ENCODE measurements at places on chromosomes 3 and 15. TPM values are rescaled to one million over a fixed set of nuclear protein-coding genes. Genes with fewer than 3 reads are reported as not detected.

DNA sequence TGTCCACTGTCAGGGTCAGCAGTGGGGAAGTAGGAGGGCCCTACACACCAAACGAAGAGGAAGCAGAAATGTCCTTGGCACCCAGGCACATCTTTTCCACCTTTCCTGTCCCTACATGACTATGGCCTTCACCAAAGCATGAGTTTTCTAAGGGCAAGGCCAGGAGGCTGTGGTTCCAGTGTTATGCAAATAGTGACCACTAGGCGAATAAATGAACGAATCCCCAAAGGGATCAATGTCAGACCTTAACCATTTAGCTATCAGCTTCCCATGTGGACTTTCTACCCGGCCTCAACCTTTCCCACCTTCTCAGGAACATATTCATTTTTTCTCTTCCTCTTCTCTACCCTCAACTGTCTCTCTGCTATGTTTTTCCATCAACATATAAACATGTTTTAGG lies 63.1 kb downstream of the NTRK3 start:
- no peak for DNase-seq
- no peaks in the 10 kb centered on the region for H3K36me3 ChIP-seq
- no peak overlapping the region for H3K27ac ChIP-seq
- peaks cover 57% of the 10 kb centered on the region for H3K27me3 ChIP-seq

The CEP19 gene
- 1.5 TPM for total RNA-seq

DNA sequence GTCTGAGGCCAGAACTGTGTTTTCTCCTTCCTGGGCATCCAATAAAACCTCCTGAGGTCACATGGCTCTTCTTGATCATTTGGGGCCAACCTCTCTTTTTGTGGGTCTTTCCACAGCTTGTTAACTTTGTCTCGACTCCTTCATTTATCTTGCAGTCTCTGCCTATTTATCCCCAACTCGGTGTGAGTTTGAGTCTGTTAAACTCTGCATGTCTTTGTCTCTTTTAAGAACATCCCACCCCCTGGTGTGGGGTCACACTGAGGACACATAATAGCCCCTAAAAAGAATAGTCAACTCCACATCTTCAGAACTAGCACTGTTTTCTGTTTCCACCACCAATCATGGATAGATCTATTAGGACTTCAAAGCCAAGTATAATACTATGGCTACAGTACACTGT lies 187.2 kb downstream of the TLE3 start:
- H3K27me3 ChIP-seq = peaks cover 70% of the 10 kb centered on the region
- H3K4me3 ChIP-seq = no peak overlapping the region
- DNase-seq = no peak
- no peaks in the 10 kb centered on the region for H3K4me1 ChIP-seq
- H3K36me3 ChIP-seq = no peaks in the 10 kb centered on the region

GRCh38 chr15:60912984-60913697 lies 316.0 kb downstream of the RORA start:
- H3K4me1 ChIP-seq = peaks cover 35% of the 10 kb centered on the region
- H3K27me3 ChIP-seq = no peaks in the 10 kb centered on the region
- no peaks in the 10 kb centered on the region for H3K36me3 ChIP-seq
- no peak overlapping the region for H3K4me3 ChIP-seq

The ROBO2 gene
- 0.19 TPM for total RNA-seq

DNA sequence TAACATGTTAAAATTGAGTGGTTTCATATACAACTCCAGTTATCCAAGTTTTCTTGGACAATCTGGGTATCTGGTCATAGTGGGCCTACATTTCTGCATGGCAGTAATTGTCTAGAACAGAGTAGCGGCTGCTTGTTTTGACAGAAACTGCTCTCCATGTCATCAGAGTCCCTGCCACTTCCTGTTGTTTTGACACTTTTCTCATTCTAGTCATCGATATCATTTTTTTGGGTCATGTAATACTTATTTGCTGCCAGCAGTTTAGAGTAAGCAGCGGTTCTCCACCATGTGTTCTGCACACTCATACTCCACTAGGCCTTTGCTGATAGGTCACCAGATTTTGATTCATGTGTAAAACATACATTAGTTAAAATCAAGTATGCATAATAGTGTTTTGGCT lies 81.5 kb downstream of the SLC25A26 start:
- peaks cover 16% of the 10 kb centered on the region for H3K4me1 ChIP-seq
- no peak for DNase-seq
- no peaks in the 10 kb centered on the region for H3K36me3 ChIP-seq
- H3K27me3 ChIP-seq = no peaks in the 10 kb centered on the region
- H3K27ac ChIP-seq = peak overlapping the region; percentile 1
- H3K4me3 ChIP-seq = no peak overlapping the region

- H3K27ac ChIP-seq = peak overlapping the region; percentile 49
- peaks cover 10% of the 10 kb centered on the region for H3K27me3 ChIP-seq
- no peak for DNase-seq
These were observed 89.4 kb upstream of the HES1 start for GRCh38 chr3:194046531-194046930.

DNA sequence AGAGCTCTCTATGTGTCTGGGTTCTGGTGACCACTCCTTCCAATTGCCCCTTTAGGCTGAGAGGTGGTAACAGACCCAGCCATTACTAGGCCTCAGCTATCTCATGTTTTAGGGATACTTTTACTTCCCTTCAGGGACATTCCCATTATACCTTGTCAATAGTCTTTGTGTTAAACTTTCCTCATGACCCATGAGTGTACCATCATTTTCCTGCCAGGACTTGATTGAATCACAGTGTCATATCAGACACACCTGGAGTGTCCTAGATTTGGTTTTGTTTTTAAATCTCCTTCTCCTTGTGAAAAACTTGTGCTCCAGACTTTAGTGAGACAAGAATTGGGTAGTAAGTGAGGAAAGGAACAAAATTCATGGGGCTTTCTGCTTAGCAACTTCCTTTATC lies 136.6 kb downstream of the KCNAB1 start:
- no peaks in the 10 kb centered on the region for H3K36me3 ChIP-seq
- H3K4me3 ChIP-seq = no peak overlapping the region
- H3K4me1 ChIP-seq = no peaks in the 10 kb centered on the region
- H3K27me3 ChIP-seq = no peaks in the 10 kb centered on the region
- no peak for DNase-seq

DNA sequence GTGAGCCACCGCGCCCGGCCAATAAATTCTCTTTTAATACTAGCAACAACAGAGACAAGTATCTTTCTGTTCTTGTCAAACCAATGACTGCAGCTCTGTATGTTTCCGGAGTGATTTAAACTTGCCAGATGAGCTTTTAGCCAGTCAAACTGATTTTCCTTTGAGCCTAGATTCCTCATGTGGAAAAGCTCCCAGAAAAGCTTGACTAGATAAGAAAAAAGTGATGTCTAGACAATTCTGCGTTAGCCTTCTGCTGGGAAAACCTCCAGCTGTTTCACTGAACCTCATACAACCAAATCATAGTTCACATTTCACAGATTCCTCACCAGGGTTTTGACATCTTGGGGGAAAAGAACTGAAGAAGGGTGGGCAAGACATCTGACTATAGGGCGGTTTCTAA lies 78.6 kb downstream of the MAGI1 start:
- no peaks in the 10 kb centered on the region for H3K27me3 ChIP-seq
- H3K4me3 ChIP-seq = no peak overlapping the region
- H3K27ac ChIP-seq = peak overlapping the region; percentile 9
- H3K4me1 ChIP-seq = peaks cover 60% of the 10 kb centered on the region
- H3K36me3 ChIP-seq = no peaks in the 10 kb centered on the region

The TUSC7 gene
- total RNA-seq = not detected

GRCh38 chr3:8662594-8662993 lies 18.0 kb upstream of the SSUH2 start:
- no peaks in the 10 kb centered on the region for H3K36me3 ChIP-seq
- H3K27ac ChIP-seq = peak overlapping the region; percentile 16
- no peak for DNase-seq
- H3K27me3 ChIP-seq = no peaks in the 10 kb centered on the region
- H3K4me1 ChIP-seq = peaks cover 47% of the 10 kb centered on the region

- peak; percentile 10 for DNase-seq
- peaks cover 46% of the 10 kb centered on the region for H3K27me3 ChIP-seq
- H3K36me3 ChIP-seq = no peaks in the 10 kb centered on the region
- no peak overlapping the region for H3K27ac ChIP-seq
These were observed 20.7 kb upstream of the GOLGA6C start for GRCh38 chr15:75237316-75237982.

DNA sequence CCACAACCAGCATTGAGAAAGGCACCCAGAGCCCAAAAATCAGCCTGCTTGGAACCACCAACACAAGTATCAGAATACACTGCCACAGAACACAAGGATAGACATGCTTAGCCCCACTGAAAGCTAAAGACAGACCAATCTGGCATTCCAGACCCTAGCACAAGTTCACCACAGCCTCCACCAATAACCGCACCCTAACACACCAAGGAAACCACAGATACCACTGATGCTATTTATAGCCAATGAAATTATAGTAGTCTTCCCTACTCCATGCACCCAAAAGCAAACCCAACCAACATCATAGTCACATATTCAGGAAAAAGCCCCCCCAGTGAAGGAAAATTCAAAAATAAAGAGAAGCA lies 83.9 kb upstream of the STT3B start:
- H3K27me3 ChIP-seq = no peaks in the 10 kb centered on the region
- H3K36me3 ChIP-seq = no peaks in the 10 kb centered on the region
- H3K4me1 ChIP-seq = no peaks in the 10 kb centered on the region
- H3K4me3 ChIP-seq = no peak overlapping the region
- DNase-seq = no peak

- peaks cover 41% of the 10 kb centered on the region for H3K36me3 ChIP-seq
- H3K27ac ChIP-seq = peak overlapping the region; percentile 70
- DNase-seq = no peak
- no peak overlapping the region for H3K4me3 ChIP-seq
- peaks cover 54% of the 10 kb centered on the region for H3K4me1 ChIP-seq
These were observed 65.9 kb downstream of the CHAC1 start for GRCh38 chr15:41019174-41019573.

DNA sequence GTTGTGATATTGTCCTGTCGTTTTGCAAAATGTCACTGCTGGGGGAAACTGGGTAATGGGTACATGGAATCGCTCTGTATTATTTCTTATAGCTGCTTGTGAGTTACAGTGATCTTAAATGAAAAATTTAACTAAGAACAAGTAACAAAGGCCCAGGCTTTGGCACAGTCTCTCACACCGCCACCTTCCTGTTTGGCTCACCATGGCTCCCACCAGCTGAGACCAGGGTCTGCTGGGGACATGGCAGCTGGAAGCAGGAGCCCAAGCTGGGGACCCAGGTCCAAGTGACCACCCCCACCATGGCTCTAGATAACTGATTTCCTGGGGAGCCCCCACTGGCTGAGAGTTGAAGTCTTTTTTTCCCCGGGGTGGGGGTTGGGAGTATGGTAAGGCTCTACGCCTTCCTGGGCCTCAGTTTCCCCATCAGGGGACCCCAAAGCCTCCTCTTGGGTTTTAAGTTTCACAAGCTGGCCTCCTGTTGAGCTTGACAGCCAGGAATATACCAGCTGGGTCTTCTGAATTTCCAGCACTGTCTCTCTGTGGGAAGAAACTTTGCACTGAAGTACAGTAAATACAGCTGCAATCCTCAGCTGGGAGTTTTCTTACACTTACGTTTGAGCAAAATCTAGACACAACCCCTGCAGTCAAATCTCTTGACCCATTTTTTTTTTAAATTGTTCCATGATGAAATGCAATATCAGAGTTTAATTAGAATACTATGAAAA lies 26.1 kb downstream of the ABTB1 start:
- DNase-seq = peak; percentile 22
- no peaks in the 10 kb centered on the region for H3K27me3 ChIP-seq
- H3K27ac ChIP-seq = peak overlapping the region; percentile 96
- peaks cover 7% of the 10 kb centered on the region for H3K36me3 ChIP-seq

GRCh38 chr15:24861014-24861690 lies 93.6 kb upstream of the SNRPN start:
- H3K27me3 ChIP-seq = peaks cover 14% of the 10 kb centered on the region
- no peak for DNase-seq
- H3K36me3 ChIP-seq = no peaks in the 10 kb centered on the region
- no peak overlapping the region for H3K27ac ChIP-seq
- H3K4me1 ChIP-seq = no peaks in the 10 kb centered on the region

DNA sequence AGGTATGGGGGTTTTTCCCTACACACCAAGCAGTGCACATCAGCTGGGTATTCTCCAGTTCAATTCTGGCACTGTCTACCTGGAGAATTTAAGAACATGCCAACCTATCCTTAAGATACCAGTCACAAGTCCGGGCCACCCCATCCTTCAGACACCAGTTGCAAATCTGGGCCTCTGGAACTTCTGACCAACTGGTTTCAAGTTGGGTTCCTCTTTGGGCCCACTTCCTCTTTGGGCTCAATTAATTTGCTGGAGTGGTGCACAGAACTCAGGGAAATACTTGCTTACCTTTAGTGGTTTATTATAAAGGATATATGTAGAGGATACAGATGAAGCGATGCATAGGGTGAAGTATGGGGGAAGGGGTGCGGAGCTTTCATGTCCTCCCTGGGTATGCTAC lies 25.3 kb downstream of the GLCE start:
- H3K4me1 ChIP-seq = peaks cover 4% of the 10 kb centered on the region
- no peak for DNase-seq
- no peaks in the 10 kb centered on the region for H3K27me3 ChIP-seq
- H3K36me3 ChIP-seq = no peaks in the 10 kb centered on the region
- no peak overlapping the region for H3K4me3 ChIP-seq

- DNase-seq = no peak
- H3K36me3 ChIP-seq = no peaks in the 10 kb centered on the region
- H3K27ac ChIP-seq = no peak overlapping the region
- H3K4me3 ChIP-seq = no peak overlapping the region
- no peaks in the 10 kb centered on the region for H3K27me3 ChIP-seq
These were observed 552.8 kb downstream of the NAALADL2 start for GRCh38 chr3:175411946-175412345.

DNA sequence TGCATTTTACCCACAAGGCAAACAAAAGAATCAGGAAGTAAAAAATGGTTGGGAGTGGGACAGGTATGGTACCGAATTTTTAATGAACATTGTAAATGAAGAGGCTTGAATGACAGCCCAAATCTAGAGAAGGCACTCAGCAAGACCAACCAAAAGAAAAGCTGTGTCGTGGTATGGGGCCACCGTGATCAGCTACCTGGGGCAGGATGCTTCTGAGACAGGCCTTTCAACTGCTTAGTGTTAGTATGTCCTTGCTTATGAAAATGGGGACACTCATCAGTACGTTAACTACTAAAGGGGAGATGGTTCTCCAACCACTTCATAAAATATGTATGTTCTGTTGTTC lies 228.7 kb upstream of the ST8SIA2 start:
- no peaks in the 10 kb centered on the region for H3K27me3 ChIP-seq
- no peak overlapping the region for H3K27ac ChIP-seq
- H3K36me3 ChIP-seq = peaks cover 28% of the 10 kb centered on the region
- no peak overlapping the region for H3K4me3 ChIP-seq
- H3K4me1 ChIP-seq = peaks cover 24% of the 10 kb centered on the region

GRCh38 chr15:98906712-98907083 lies 100.9 kb downstream of the PGPEP1L start:
- peak; percentile 55 for DNase-seq
- peak overlapping the region; percentile 59 for H3K27ac ChIP-seq
- no peak overlapping the region for H3K4me3 ChIP-seq

GRCh38 chr3:153066983-153067382 lies 95.0 kb upstream of the RAP2B start:
- H3K27ac ChIP-seq = no peak overlapping the region
- no peak for DNase-seq
- no peaks in the 10 kb centered on the region for H3K4me1 ChIP-seq

- no peak overlapping the region for H3K4me3 ChIP-seq
- H3K27ac ChIP-seq = no peak overlapping the region
- no peaks in the 10 kb centered on the region for H3K36me3 ChIP-seq
- no peaks in the 10 kb centered on the region for H3K4me1 ChIP-seq
These were observed 183.2 kb downstream of the P3H2 start for GRCh38 chr3:189937302-189938127.

The MANF gene
- 48.5 TPM for total RNA-seq

Measured in left ventricle myocardium inferior (tissue), 1 donor.